COR-L47 (cell line): ENCODE measurements at places on chromosomes 7 and 10.

DNA sequence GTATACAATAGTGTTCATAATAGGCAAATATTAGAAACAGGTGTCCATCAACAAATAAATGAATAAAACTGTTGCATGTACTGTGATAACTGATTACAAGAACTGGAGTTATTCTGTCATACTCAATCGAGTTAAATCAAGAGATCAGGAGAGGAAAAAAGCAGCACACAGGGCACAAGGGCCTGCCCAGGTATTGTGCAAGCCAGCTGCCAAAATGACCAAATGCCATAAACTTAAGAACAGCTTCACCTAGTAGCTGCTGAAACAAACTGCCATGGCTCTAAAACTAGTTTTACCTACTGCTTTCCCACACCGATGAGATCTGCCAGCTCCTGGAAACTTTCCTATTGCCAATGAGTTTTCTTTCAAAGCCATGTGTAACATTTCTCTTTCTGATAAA is 12.2 kb downstream of the GSAP start:
- no peak for DNase-seq

- DNase-seq: no peak
Observed at GRCh38 chr7:47535704-47536628, 45.9 kb downstream of the TNS3 start.

- no peak for DNase-seq
Observed at GRCh38 chr7:149794661-149795060, 21.3 kb upstream of the ZNF467 start.

DNA sequence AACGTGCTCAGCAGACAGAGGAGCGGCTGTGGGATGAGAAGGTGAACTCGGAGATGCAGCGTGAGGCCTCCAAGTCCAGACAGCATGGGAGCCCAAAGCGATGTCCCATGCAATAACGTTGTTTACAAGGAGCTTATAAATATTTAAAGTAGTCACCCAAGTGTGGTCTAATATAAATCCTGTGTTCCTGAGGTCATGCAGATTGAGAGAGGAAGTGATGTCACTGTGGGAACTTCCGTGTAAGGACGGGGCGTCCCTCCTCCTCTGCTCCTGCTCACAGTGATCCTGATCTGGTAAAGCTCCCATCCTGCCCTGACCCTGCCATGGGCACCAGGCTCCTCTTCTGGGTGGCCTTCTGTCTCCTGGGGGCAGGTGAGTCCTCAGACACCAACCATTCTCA is 94.7 kb upstream of the PRSS58 start:
- no peak for DNase-seq

DNA sequence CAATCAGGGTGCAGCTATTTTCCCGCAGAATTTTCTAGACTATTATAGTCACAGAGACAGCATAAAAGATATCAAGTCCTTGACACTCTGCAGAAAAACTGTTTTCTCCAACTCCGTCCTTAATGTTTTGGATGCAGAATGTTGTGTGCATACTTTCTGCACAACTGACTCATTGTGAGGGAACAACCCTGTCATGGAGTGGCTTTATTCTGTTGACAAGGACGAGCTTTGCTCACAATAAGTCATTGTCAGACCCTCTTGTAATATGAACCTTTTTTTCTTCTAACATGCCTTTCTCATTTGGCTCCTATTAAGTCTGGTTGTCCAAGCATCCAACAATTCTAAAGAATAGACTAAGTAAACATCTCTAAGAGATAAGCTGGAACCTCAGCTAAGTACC is 17.3 kb downstream of the ABCB4 start:
- DNase-seq: no peak

DNA sequence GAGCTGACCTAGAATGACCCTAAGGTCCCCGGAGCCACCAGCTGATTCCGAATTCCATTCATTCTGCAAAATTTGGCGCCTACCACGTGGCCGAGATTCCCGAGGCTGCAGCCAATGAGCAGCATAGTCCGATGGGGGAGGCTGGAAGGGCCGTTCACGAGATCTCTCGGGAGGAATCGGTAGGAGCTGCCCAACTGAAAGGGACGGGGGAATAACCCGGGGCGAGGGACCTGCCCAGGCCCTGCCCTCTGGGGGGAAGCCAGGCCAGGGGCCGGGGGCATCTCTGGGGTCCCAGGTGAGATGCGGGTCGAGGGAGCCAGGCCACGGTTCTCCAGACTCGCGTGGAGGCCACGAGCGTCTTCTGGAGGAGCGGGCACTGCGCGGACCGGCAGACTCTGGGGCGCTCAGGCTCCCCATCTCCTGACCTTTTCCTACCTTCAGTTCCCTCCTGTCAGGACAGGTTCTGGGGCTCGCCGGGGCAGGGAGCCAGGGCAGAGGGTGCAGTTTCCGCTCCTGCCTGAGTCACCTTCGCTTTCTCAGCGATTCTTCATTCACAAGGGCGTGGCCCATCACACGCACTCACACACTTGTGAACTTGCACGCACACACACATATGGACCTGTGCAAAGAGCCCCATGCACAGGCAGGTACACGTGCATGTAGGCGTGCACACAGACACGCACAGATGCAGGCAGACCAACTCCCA is 173.4 kb downstream of the RNF216 start:
- no peak for DNase-seq

DNA sequence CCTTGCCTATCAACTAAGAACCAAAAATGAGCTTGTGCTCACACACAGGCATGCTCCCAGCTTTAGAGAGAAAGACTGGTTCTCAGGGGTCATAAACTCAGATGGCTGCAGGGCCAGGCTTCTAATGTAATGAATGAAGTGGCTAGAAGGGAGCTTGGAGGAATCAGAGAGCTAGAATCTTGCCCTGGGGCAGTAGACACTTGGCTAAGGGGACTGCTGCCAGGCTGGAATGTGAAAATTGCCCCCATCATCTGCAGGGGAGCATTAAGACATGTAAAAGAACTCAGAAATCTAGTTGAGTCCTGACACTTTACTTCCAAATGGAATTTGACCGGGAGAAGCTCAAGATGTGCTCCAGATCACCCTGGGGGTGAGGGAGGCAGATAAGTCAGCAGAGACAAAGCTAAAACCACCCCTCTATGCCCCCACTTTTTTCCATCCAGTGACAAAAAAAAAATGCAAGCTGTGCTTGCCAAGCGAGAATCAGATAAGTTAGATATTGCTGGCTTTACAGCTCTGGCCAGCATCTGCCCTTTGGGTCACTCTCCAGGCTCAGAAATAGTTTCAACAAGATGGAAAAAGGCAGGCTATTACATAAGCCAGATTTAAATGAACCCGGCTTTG is 2.3 kb upstream of the SLC16A9 start:
- no peak for DNase-seq

DNA sequence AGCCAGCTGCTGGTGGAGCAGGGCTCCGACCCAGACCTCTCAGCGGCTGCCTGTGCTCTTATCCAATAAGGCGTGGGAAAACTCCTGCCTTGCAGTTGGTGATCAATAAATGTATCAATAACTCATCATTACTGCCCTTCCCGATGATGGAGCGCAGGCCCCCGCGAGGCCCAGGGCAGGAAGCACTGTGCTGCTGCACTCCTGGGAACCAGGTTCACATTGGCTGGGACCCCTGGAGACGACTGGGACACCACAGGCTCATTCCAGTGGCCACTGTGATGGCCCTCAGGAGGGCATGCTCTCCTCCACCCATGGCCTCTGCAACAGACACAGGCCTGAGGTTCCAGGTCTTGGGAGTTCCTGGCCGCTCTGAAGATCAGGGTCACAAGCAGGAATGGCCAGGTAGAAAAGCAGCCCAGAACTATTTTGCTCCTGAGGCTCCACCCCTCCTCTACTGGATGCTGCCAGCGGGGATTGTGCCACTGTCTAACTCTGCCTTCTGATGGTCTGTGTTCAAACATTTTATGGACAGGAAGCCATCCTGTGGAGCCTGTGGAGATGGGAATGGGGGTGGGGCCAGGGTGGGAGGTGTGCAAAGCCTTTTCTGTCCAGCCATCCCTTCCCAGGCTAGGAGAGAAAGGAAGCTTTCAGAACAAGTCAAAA is 287.4 kb upstream of the ZMIZ1 start:
- DNase-seq: no peak

- no peak for DNase-seq
Observed at GRCh38 chr10:128058106-128058749, 68.0 kb downstream of the MKI67 start.

- DNase-seq: no peak
Observed at GRCh38 chr7:110977127-110977737, 113.7 kb upstream of the LRRN3 start.

- DNase-seq: no peak
Observed at GRCh38 chr10:80156216-80156615, 23.7 kb downstream of the PLAC9 start.

DNA sequence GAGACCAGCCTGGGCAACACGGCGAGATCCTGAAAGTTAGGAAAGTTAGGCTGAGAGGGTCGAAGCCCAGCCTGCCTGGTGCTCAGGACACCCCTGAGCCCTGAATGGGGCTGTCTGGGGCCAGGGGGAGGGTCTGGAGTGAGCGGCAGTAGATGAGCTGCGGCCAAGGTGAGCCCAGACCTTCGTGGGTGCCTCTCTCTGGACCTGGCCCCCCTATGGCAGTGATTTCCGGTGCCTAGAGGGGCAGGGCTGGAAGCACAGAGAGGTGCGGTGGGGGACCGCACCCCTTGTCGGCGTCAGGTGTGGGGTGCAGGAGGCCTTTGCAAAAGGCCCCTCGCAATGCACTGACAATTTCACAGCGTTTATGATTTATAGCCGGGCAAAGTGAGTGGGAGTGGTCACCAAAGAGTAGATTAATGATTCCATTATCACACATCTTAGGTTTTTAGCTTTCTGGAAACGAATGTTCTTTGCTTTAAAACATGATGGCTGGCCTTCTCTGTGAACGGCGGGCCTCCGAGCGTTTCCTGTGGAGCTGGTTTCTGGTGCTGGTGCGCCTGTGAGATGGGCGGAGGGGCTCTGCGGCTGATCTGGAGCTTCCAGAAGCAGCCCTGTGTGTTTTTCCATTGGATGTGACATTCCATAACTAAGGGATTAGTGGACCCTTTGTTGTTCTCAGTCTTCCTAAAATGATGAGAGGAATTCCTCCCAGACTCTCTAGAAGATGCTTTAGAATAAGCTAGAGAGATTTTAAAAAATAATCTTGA is 171.0 kb upstream of the ZNF32 start:
- DNase-seq: no peak

DNA sequence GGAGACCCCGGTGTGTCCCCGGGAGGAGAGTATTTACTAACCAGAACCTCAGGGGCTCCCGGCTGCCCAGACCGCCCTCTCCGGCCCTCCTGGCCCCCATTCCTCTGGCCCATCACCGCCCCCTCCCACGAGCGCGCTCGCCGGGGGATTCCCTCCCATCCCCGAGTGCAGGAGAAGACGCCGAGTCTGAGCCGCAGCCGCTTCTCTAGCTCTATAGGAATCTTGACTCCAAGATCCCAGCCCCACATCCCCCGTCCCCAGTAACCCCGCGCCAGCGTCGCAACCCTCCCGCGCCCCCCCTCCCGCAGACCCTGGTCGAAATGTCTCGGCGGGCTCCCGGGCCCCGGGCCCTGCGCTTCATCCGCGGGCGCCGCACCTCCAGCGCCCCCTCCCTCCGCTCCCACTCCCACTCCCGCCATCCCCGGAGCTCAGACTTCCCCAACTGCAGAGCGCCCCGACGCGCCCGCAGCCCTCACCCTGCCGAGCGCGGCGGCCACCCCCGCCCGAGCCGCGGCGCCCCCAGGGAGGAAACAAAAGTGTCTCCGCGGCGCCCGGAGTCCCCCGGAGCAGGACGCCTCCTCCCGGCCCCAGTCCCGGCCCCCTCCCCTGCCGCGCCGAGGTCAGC is 541 bp downstream of the ELMO1 start:
- DNase-seq: no peak

DNA sequence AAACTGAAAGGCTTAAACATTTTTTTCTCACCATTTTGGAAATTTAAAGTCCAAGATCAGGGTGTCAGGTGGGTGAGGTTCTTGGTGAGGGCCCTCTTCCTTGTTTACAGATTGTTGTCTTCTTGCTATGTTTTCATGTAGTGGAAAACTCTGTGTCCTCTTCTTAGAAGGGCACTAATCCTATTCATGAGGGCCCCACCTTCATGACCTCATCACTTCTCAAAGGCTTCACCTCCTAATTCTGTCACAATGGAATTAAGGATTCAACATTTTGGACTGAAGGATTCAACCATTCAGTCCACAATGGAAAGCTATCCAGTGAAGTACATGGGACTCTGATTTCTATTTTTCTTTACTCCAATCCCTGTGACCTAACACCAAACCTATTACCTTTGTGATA is 27.3 kb downstream of the MACC1 start:
- DNase-seq: no peak

DNA sequence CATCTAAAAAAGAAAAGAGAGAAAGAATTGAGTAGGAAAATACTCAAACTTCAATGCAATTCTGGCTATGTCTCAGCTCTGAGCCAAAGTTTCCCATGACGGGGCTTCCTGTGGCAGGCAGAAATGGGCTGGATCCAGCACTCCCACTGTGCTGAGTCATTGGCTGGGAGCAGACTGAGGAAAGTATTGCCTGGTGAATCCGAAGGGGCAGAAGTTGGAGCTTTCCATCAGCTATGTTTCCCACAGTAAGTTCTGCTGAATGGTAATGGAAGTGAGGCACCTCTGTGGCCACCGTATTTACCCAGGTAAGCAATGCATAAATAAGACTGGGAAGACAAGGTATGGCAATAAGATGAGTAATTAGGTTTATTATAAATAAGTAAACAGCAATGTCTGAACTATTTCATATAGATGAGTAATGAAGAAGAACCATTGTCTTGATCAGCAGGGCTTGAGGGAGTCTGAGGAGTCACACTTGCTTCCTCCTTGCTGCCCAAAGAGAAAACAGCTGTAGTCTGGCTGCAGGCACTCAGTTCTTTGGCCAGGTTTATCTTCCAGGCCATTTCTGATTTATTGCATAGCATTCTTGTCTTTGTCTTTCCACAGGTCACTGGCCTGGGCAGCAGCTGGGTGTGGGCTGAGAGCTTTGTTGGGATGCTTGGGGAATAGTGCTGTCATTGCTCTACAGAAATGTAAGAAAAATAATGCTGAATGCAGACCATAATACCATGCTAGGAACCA is 255.3 kb downstream of the DNAJB9 start:
- no peak for DNase-seq

DNA sequence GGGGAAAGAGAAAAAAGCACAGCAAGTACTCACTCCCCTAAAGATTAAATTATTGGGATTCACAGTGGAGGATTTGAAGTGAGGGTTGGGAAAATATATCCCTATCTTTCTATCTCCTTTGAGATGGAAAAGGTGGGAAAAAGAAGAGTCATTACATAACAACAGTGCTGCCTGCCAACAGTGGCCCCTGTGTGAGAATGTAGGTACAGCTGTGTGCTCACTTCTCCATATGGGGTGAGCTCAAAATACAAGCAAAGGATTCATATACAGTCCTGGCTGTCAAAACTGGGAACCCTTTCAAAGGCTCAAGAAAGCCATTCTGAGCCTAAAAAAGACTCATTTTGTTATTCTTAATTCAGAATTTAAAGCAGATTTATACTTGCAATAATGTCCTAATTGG is 458.5 kb downstream of the GPAM start:
- DNase-seq: no peak

GRCh38 chr7:111933609-111934008 is 272.6 kb downstream of the DOCK4 start:
- no peak for DNase-seq

DNA sequence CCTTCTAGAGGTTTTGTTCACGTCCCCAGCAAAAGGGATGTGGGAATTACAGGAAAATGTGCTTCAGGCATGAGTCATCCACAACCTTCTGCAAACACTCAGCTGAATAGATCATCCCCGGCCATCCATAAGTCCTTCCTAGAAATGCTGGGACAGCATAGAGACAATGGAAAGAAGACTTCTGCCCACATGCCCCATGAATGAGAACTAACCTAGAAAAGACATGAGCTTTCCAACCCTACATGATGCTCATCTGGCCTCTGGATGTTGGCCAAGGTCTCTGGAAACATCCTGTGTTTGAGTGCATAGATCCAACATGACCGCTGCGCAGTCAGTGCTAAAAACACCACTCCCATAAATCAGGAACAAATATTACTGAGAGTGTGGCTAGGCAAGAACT is 277.5 kb downstream of the PLXNA4 start:
- no peak for DNase-seq
